ENCODE measurements at places on chromosomes 11 and 22.

DNA sequence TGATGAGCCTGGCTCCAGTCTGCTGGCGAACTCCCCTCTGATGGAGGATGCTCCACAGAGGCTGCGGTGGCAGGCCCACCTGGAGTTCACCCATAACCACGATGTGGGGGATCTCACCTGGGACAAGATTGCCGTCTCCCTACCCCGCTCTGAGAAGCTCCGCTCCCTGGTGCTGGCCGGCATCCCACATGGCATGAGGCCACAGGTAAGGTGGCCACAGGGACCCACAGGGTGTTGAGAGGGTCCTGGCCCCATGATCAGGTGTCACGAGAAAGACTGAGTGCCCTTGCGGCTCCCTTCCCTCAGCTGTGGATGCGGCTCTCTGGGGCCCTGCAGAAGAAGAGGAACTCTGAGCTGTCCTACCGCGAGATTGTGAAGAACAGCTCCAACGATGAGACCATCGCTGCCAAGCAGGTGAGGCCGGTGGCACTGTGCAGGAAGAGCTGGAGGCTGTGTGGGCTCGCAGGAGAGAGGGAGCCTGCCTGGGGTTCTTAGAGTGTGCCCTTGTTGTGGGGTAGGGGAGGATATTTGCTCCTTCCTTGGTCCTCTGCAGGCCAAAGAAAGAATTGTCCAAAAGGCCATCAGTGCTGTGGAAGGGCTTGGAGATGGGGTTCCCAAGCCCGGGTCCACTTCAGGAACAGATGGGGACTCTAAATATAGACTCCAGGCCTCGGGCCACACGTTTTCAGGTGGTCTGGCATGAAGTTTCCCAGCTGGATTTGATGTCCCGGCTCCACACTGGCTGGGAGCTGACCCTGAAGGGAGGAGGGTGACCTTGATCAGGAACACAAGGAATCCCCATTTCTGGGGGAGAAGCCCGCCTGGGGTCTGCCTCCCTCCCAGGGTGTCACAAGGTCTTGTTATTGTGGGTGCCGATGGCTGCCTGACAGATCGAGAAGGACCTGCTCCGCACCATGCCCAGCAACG lies 34.1 kb downstream of the SGSM3 start:
- peaks cover 14% of the 10 kb centered on the region for H3K4me1 ChIP-seq
- H3K27ac ChIP-seq = no peak overlapping the region
- H3K36me3 ChIP-seq = peaks cover 68% of the 10 kb centered on the region
- no peak overlapping the region for H3K4me3 ChIP-seq
- DNase-seq = no peak

DNA sequence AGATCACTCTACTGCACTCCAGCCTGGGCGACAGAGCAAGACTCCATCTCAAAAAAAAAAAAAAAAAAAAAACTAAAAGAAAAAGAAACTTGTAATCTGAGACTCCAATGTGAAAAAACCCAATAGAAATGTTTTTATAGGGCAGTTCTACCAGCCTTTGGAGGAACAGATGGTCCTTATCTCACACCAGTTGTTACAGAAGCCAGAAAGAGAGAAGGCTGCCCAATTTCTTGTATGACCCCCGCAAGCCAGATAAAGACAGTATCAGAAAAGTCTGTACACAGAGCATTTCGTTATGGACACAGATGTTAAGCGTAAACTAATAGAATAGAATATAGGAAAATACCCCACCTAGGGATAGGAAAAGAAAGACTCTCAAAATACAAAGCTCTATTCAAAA lies 11.3 kb upstream of the TSGA10IP start:
- H3K36me3 ChIP-seq = no peaks in the 10 kb centered on the region
- H3K4me3 ChIP-seq = no peak overlapping the region
- no peaks in the 10 kb centered on the region for H3K27me3 ChIP-seq
- H3K27ac ChIP-seq = no peak overlapping the region
- DNase-seq = no peak
- no peaks in the 10 kb centered on the region for H3K4me1 ChIP-seq

DNA sequence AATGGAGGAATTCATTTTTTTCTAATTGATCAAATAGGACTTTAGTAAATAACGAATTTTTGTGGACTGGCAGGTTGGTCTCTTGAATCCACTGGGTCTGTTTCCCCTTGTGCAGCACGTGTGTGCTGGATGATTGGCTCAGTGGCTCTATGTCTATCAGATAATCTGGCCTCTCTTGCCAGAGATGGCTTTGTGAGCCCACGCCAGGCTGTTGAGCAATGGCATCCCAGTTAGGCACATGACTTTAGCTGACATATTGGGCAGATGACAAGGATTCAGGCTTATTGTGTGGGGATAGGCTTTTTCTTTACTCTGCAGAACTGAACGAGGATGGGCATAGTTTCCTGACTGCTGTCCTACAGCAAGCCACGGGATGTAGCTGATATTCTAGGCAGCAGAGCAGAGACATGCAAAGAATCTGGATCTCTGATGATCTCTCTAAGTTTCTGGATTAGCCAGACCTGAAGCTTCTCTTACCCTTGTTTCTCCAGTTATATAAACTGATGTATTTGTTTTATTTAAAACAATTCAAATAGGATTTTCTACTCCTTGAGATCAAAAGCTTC lies 144.9 kb downstream of the ARHGAP42 start:
- no peak overlapping the region for H3K4me3 ChIP-seq
- H3K27me3 ChIP-seq = no peaks in the 10 kb centered on the region
- no peak overlapping the region for H3K27ac ChIP-seq
- no peaks in the 10 kb centered on the region for H3K4me1 ChIP-seq

DNA sequence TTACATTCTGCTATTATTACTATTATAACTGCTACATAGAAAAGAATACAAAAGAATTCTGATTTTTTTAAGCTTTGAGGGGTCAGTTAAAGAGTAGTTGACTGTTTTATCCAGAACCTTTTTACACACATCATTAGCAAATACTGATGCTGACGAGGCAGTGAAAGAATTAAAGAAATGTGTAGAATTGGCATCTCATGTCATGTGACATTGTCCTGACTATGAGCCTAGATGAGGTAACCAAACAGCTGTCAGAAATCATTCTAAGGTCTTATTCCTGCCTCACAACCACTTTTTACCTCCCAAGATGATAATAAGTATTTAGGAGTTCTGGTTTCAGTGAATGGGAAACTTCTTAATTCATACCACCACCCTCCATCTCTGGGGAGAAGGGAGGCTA lies 121.0 kb downstream of the SLC1A2 start:
- no peak for DNase-seq
- no peaks in the 10 kb centered on the region for H3K27me3 ChIP-seq
- no peaks in the 10 kb centered on the region for H3K36me3 ChIP-seq
- no peak overlapping the region for H3K4me3 ChIP-seq
